ENCODE measurements at places on chromosomes 13 and 19.

DNA sequence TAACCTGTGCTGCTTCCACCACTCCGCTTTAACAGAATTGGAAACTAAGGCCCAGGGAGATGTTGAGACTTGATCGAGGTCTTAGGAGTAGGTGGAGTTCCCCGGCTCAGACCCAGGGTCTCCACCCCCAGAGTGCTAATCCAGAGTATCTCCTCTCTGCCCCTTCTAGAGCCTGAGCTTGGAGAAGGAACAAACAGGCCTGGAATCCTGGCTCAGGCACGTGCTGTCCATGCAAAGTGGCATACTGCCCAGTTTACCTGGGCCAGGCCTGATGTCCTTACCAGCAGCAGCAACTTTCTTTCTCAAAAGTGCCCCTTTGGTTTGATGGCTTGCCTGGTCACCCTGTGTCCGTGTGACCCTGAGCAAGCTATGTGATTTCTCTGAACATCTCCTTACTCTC, 3.7 kb downstream of the SYNGR4 start:
- no peak for DNase-seq

- DNase-seq: no peak
Measured at GRCh38 chr19:54662730-54663129, at the start of gene LILRB4. LILRB4 (plus strand) TSS chr19:54662985; CDS start chr19:54663034, 49 bp downstream.

DNA sequence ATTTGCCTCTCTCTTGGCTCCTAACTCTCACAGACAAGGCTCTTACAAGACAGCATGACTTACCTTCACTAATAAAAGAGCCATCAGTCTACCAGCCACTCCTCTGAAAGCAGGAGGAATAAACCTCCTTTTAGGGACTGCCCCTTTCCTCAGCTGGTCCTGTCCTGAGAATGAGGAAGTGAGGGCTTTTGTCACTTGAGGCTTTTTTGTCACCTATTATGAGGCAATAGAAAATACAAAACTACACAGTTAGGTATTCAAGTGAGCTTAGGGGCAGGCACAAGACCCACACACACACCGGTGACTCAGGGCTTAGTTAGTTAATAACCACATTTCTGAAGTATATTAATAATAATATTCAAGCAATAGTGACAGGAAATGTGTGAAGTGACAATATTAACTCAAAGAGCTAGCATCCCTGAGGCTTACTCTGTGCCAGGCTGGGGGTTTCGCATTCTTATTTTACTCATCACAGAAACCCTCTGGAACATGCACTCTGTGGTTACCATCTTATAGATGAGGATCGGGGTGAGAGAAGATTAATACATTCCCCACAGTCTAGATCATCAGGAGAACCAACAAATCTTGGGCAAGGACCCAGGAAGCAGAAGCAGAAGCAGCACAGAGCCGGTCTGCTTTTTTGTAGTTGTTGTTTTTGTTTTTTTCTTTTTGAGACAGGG, 379.9 kb downstream of the LIG4 start:
- DNase-seq: peak; percentile 30

- no peak for DNase-seq
Measured at GRCh38 chr19:5025027-5025426, 56.1 kb downstream of the KDM4B start.

DNA sequence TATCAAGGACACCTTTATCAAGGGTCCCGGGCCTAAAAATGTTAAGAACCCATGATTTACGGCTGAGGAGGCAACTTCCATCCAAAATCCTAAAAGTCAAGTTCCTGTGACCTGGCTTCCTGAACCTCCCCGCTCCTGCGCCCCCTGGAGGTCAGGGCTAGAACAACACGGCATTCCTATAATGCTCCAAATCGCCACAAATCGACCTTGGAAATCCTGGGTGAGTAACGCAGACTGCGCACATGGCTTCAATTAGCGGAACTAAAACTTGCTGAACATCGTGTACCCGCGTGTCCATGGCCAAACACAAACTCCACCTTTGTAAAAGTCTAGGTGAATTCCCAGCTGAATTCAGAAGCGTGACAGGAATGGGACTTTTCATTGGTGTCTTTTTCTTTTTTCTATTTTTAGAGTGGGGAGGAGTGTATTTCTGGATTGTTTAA, 4.3 kb upstream of the C5AR1 start:
- peak; percentile 99 for DNase-seq

Data from fibroblast of gingiva (primary cell).